ENCODE measurements at places on chromosomes 5 and 9. TPM values are rescaled to one million over a fixed set of nuclear protein-coding genes. Genes with fewer than 3 reads are reported as not detected.

Gene LCN9
- total RNA-seq, result not detected

Gene CCNJL
- total RNA-seq, result 0.54 TPM

Gene CA9
- total RNA-seq, result 0.81 TPM

Gene MEIKIN
- not detected for total RNA-seq

Gene SPATA31E1
- not detected for total RNA-seq

Gene CNTNAP3B
- total RNA-seq, result under 0.01 TPM

Gene SPINK6
- not detected for total RNA-seq

Gene CDKN2B-AS1
- not detected for total RNA-seq

Gene CKMT2
- 0.27 TPM for total RNA-seq

Gene PCDHGB6
- total RNA-seq, result 0.81 TPM

Gene GADD45G
- 7.3 TPM for total RNA-seq

Gene ARSB
- 9.7 TPM for total RNA-seq

Gene IFNB1
- under 0.01 TPM for total RNA-seq

Gene ZNF474
- 3.2 TPM for total RNA-seq

Gene OTP
- total RNA-seq, result under 0.01 TPM

Gene ACTBL2
- not detected for total RNA-seq

Gene HMCN2
- total RNA-seq, result under 0.01 TPM

Gene INSL4
- not detected for total RNA-seq

Gene CACNA1B
- under 0.01 TPM for total RNA-seq

Gene F12
- total RNA-seq, result 3.2 TPM

Gene MARCHF3
- total RNA-seq, result 13.7 TPM

Gene IFNE
- not detected for total RNA-seq

Gene SLC36A3
- not detected for total RNA-seq

Gene STK32A
- total RNA-seq, result not detected

Gene SLC25A46
- total RNA-seq, result 38.8 TPM

Gene KLHL3
- 13.7 TPM for total RNA-seq

Gene F2RL2
- 0.27 TPM for total RNA-seq

Gene LCN12
- 0.54 TPM for total RNA-seq
